CD4-positive, alpha-beta T cell treated with Interleukin-10 for 1 hour (primary cell): ENCODE measurements at places on chromosomes 11 and 22.
A peak's percentile ranks its signal among the peaks of the same experiment; 100 is the strongest.

DNA sequence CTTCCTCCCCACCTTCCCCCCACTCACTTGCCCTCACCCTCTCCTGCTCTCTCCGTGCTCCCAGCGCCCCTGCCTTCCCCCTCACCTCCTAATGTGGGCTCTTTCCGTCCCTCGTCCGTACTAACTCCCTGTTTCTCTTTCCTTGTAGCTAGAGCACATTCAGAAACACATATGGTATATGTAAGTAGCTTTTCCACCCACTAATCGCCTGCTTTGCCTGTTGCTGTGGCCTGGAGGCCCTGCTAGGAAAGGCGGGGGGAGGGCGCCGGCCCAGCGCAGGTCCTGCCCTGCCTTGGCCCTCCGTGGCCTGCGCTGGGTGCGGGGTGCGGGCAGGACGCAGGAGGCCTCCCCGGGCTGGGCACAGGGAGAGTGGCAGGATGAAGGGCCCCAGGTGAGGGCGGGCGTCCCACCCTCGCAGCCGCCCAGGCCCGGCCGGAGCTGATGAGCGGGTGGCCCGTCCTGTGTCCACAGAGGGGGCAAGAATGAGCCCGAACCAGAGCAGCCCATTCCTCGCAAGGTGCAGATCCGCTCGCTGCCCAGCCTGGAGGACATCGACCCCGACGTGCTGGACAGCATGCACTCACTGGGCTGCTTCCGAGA lies 41.7 kb downstream of the MOB2 start:
- DNase-seq = no peak

DNA sequence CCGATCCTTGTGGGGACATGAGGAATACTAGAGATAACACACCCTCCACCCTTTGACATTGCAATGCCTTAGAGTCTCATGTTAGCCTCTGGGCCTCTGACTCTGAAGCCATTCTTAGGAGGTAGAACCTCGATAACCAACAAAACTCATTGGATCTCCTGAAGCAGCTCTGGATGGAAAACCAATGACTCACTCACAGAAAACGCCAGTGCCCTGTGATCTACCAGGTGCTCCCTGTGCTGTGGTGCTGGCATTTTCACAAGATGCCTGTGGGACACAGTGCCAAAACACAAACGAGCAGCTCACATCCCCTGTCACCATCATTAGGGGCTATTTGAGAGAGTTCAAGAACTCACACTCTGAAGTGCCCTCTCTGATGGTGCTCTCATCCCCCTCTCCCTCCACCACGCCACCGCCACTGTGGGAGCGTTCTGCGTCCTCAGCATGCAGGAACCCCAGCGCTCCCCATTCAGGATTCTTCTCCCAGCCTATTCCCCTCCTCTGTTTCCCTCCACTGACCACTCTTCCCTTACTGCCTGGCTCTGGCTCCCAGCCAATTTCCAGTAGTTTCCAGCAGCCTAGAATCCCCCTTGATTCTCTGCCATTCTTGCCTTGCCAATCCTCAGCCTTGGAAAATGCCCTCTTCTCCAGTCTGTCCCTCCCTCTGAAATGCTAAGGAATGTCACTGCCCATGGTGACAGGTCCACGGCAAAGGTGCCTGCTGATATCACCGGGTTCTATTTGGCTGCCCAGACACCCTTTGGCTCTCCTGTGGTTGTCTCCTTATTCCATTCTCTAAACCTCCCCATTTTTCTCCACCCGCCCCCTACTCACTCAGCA lies 4.7 kb upstream of the POLD4 start:
- DNase-seq = no peak

GRCh38 chr11:78822931-78823423 lies 248.3 kb upstream of the NARS2 start:
- DNase-seq = no peak

GRCh38 chr22:28032861-28033260 lies 113.8 kb upstream of the PITPNB start:
- DNase-seq = no peak

- no peak for DNase-seq
These were observed 8.0 kb downstream of the VSTM5 start for GRCh38 chr11:93842461-93842860.

DNA sequence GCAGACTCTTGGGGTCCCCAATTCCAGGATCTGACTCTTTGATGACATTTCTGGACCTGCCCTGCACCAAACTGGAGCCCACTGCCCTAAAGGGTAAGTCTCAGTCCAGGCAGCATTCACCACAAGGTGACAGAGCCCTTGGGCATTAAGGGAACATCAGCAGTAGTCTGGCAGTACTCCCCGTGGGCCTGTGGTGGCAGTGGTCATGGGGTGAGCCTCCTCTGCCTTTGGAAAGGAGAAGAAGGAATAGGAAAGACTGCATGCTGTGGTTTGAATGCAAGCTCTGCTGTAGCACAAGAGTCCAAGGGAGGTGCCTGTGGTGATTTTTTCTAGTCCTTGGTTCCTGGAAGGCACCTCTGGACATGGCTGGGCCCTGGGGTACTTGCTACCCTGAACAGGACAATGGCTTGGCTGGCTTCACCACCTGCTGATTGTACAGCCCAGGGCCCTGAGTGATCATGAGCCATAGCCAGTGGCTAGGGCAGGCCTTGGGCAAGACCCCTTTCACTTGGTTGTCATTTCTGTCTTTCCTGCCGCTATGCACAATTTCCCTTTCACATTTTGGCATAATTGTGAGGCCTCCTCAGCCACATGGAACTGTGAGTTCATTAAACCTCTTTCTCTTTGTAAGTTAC lies 160.7 kb upstream of the GRIA4 start:
- DNase-seq = no peak

- no peak for DNase-seq
These were observed 272.5 kb downstream of the SBF2 start for GRCh38 chr11:10021563-10021962.

- no peak for DNase-seq
These were observed 34.2 kb upstream of the ARHGAP32 start for GRCh38 chr11:129226207-129226798.

DNA sequence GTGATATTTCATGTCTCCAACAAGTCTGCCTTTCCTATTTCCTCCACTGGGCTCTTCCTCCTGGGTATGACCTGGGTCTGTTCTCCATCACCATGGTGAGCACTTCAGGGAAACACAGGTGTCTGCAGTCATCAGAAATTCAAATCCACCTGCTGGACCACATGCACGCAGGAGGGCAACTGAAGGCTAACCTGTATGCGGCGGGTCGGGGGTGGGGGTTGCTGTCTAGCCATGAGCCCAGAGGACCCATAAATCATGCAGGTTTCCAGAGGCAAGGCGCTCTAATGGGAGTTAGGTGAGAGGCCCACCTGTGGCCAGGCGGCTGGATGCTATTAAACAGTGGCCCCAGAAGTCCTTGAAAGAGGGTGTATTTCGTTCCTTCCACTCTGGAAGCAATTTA lies 11.1 kb upstream of the PAMR1 start:
- DNase-seq = no peak

DNA sequence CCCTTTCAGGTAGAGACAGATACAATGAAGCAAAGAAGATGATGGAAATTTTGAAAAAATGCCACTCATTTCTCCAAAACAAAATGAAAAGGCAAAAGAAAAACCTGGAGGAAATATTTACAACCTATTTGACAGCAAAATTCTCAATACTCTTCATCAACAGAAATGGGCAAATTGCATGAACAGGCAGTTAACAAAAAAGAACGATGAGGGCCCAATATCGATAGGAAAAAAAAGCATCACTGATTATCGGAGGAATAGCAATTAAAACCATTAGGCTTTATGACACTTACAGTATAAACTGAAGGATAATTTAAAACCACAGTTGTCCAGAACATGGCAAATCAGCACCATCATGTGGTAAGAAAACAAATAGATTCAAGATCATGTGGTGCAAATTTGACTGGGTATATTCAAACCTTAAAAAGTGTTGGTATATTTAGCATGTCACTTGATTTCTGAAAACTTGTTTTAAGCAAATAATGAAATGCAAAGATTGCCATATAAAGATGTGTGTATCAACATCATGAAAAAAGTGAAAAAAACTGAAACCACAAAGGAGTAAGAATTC lies 222.9 kb downstream of the BRD1 start:
- DNase-seq = no peak

GRCh38 chr11:15113381-15113780 lies 1.3 kb upstream of the INSC start:
- DNase-seq = peak; percentile 5

- DNase-seq = no peak
These were observed 7.8 kb upstream of the CD248 start for GRCh38 chr11:66324664-66325063.

GRCh38 chr11:44992774-44993173 lies 42.1 kb upstream of the TP53I11 start:
- DNase-seq = no peak

DNA sequence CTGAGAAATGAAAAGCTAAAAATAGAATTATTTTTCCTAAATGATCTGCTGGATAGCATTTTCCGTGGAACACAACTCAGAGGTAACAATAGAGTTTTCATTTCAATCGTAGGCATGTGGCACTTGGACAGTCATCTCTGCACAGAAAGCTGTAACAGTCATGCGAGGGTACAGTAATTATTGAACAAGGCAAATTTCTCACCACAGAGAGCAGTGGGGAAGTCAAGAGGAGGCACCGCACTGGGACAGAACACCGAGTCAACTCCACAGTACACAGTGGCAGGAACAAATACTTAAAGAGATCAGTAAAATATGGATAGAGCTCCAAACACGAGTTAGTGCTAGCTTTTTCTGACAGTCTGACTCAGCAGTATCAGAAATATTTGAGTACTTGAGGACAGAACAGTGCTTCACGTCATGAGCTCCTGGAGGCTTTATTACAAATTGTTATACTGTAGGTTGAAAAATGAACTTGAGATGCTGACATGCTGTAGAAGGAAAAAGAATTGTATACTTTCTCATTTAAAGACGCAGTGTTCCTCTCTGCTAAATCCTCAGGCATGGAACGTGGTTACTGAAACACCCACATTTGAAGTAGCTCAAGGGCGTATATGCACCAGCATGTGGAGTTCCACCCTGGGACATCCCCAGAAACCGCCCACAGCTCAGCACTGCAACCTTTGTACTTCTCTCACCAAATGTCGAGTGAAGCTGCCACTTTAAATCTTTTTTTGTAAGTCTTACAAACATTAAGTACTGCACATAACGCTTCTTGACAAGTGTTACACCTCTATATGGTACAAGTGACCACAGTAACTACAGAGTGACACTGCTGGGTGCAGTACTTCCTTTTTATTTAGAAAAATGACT lies 27.4 kb upstream of the YPEL1 start:
- DNase-seq = peak; percentile 55

- DNase-seq = no peak
These were observed 1122.3 kb downstream of the BRD1 start for GRCh38 chr22:48705159-48705916.

DNA sequence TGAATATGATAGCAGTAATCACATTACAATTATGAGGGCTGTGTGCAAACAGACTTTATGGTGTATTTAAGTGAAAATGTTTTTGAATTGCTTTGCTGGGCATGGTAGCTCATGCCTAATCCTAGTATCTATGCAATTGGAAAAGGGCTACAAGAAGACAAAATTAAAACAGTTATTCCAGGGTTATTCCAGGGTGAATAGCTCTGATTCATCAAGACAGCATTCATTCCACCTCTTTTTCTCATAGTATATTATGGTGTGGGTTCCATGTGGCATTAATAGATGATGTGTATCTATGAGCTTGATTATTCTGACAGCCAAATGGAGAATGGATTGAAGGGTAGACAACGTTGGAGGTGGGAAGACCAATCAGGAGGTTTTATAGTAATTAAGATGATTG lies 12.1 kb upstream of the SIDT2 start:
- DNase-seq = no peak

DNA sequence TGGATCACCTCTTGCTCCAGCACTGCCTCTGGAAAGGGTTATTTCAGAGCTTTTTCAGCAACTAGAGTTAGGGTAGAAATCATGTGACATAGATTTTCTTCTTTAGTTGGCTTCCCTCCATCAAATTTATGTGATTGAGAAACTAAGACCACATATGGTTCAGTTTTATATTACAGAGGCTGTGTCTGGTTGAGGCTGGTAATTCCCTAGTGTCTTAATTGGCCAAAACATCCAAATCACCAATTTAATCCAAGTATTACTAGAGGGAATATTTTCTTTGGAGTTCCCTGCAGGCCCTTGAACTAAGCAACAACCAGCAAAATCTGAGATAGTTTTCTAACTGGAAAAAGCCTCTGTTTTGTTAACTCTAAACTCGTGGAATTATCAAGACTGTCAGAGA lies 136.3 kb downstream of the ARHGAP42 start:
- DNase-seq = no peak

DNA sequence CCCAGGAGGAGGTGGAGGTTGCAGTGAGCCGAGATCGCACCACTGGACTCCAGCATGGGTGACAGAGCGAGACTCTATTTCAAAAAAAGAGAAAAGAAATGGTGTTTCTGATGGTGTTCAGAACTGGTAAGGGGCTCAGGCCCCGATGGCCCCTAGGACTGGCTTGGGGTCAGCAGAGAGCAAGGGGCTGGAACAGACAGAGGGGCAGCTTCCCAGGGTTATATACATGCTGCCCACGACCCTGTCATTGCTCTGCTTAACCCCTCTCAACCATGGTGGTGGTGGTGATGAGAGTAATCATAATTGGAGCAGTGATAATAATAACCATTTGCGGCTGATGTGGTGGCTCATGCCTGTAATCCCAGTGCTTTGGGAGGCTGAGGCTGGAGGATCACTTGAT lies 79.4 kb downstream of the CEP164 start:
- DNase-seq = no peak

DNA sequence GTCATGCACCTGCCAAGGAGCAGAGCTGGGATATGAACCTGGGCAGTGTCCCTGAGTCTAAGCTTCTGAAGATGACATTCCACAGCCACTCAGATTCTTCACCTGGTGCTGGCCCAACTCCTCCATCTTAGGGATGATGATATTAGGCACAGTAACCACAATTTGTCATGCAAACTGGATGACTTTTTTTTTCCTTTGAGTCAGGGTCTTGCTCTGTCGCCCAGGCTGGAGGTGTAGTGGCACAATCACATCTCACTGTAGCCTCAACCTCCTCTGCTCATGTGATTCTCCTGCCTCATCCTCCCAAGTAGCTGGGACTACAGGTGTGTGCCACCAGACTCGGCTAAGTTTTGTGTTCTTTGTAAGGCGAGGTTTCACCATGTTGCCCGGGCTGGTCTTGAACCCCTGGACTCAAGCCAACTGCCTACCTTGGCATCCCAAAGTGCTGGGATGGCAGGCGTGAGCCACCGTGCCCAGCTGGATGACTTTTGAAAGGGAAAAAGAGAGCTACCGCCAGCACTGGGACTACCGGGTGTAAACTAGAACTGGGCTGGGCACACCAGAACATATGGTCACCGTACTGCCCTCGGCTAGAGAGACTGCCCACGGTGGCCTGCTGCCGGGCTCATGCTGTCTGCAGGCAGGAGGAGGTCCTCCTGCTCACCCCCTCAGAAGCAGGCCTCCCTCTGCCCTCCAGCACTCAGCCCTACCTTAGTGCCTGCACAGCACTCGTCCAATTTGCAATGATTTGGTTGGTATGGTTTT lies 77.7 kb downstream of the NAT10 start:
- DNase-seq = no peak

- no peak for DNase-seq
These were observed 25.7 kb downstream of the AMOTL1 start for GRCh38 chr11:94793822-94794221.

- no peak for DNase-seq
These were observed 10.3 kb upstream of the RAC2 start for GRCh38 chr22:37254209-37254866.

- DNase-seq = no peak
These were observed 58.3 kb upstream of the EMID1 start for GRCh38 chr22:29147331-29147899.
